ENCODE measurements at places on chromosomes 16 and 17.

DNA sequence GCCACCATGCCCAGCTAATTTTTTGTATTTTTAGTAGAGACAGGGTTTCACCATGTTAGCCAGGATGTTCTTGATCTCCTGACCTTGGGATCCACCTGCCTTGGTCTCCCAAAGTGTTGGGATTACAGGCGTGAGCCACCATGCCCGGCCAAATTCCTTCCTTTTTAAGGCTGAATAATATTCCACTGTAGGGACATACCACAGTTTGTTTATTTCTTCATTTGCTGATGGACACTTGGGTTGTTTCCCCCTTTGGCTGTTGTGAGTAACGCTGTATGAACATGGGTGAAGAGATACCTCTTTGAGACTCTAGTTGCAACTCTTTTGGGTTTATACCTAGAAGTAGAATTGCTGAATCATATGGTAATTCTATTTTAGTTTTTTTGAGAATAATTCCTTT lies 13.1 kb upstream of the MGAT5B start:
- DNase-seq: no peak

DNA sequence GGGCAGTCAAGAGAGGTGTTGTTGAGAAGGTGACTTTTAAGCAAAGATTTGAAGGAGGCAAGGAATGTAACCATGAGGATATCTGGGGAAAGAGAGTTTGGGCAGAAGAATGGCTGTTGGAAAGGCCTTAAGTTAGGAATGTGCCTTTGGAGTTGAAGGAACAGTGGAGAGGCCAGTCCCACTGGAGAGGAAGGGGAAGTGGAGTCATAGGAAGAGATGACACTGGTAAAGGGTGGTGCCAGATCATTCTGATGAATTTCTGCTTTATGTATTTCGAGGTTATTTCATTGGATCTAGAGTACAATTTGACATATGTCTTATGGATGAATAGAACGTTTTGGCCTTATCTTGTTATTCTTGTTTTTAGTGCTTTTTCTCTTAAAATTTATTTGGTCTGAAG lies 93.5 kb downstream of the WWP2 start:
- DNase-seq: no peak

DNA sequence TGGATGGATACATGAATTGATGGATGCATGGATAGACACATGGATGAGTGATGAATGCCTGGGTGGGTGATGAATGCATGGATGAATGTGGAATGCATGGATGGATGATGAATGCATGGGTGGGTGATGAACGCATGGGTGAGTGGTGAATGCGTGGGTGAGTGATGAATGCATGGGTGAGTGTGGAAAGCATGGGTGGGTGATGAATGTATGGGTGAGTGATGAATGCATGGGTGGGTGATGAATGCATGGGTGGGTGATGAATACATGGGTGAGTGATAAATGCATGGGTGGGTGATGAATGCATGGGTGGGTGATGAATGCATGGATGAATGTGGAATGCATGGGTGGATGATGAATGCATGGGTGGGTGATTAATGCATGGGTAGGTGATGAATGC lies 83.9 kb upstream of the HSBP1 start:
- DNase-seq: no peak

GRCh38 chr17:63153488-63153887 lies 187.5 kb downstream of the TANC2 start:
- no peak for DNase-seq

Data from right renal pelvis (tissue), 4 donors.